ENCODE measurements at places on chromosomes 6 and 20. TPM values are rescaled to one million over a fixed set of nuclear protein-coding genes. Genes with fewer than 3 reads are reported as not detected.

TREML2 gene
- not detected for total RNA-seq

MMP24 gene
- total RNA-seq, result 0.53 TPM

BTN1A1 gene
- under 0.01 TPM for total RNA-seq

SLC22A23 gene
- 9.1 TPM for total RNA-seq

CPNE5 gene
- total RNA-seq, result 0.40 TPM

KHDC1L gene
- not detected for total RNA-seq

XRN2 gene
- 85.5 TPM for total RNA-seq

WASF1 gene
- 2.5 TPM for total RNA-seq

LAMP5 gene
- total RNA-seq, result 2.4 TPM
